ENCODE measurements at places on chromosomes 12 and 14. TPM values are rescaled to one million over a fixed set of nuclear protein-coding genes. Genes with fewer than 3 reads are reported as not detected.

Gene LHX5
- not detected for total RNA-seq

Gene SERPINA12
- not detected for total RNA-seq

Gene ZFYVE1
- 9.8 TPM for total RNA-seq

Gene PLEKHD1
- total RNA-seq, result not detected

Gene SLC6A15
- total RNA-seq, result not detected

Gene RPGRIP1
- total RNA-seq, result not detected

Gene RNASE4
- 0.73 TPM for total RNA-seq

GRCh38 chr14:96103075-96103474 is 63.9 kb downstream of the C14orf132 start:
- H3K4me1 ChIP-seq, result no peaks in the 10 kb centered on the region
- no peak overlapping the region for H3K4me3 ChIP-seq
- DNase-seq, result no peak
- H3K27ac ChIP-seq, result no peak overlapping the region
- H3K27me3 ChIP-seq, result no peaks in the 10 kb centered on the region

DNA sequence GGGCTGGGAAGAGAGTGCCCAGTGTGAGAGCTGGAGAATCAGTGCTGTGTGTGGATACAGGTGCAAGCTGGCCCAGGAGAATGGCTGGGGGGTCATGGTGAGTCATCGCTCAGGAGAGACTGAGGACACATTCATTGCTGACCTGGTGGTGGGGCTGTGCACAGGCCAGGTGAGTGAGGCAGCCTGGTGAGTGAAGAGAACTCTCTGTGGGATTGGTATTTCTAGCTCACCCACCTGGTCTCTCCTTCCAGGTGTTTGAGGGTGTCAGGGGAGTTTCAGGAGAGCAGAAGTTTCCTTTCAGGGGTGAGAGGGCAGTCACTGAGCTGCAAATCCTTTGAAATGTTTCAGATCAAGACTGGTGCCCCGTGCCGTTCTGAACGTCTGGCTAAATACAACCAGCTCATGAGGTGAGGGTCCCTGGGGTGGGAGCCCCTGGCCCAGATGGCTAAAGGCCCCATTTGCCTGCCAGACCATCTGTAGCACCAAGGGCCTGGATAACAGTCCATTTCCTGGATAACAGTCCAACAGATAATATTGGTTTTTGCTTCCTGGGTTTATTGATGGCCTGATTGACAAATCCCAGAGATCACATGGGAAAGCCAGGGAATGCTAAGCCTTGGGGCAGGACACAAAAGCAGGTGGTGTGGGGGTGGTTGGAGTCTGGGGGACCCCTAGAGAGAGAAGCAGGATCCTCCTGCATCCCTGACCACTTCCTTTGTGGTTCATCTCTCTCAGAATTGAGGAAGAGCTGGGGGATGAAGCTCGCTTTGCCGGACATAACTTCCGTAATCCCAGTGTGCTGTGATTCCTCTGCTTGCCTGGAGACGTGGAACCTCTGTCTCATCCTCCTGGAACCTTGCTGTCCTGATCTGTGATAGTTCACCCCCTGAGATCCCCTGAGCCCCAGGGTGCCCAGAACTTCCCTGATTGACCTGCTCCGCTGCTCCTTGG is 5.5 kb upstream of the ATN1 start:
- no peak overlapping the region for H3K27ac ChIP-seq
- DNase-seq, result no peak
- no peaks in the 10 kb centered on the region for H3K27me3 ChIP-seq
- peaks cover 55% of the 10 kb centered on the region for H3K36me3 ChIP-seq

GRCh38 chr12:22993609-22994315 is 368.8 kb downstream of the ETNK1 start:
- no peaks in the 10 kb centered on the region for H3K4me1 ChIP-seq
- H3K36me3 ChIP-seq, result no peaks in the 10 kb centered on the region
- no peaks in the 10 kb centered on the region for H3K27me3 ChIP-seq
- no peak overlapping the region for H3K4me3 ChIP-seq
- DNase-seq, result no peak
- H3K27ac ChIP-seq, result no peak overlapping the region

DNA sequence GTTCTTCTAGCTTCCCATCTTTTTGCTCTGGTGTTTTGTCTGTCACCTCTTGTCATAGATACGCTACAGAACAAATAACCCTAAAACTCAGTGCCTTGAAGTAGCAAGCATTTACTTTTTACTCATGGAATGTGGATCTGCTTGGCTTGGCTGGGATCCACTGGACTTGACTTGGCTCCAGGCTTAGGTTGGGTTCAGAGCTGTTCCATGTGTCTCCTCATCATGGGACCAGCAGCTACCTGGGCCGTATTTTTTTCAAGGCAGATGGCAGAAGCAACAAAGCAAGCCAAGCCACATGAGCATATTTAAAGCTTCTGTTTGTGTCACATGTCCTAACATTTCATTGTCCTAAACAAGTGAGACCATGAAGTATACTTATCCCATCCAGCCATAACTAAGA is 48.7 kb upstream of the ATF1 start:
- H3K36me3 ChIP-seq, result peaks cover 34% of the 10 kb centered on the region
- no peaks in the 10 kb centered on the region for H3K4me1 ChIP-seq
- H3K4me3 ChIP-seq, result no peak overlapping the region
- no peak for DNase-seq
- H3K27ac ChIP-seq, result no peak overlapping the region

GRCh38 chr12:58916921-58917511 is 3.3 kb downstream of the LRIG3 start:
- H3K4me1 ChIP-seq, result peaks cover 4% of the 10 kb centered on the region
- no peak overlapping the region for H3K27ac ChIP-seq
- no peak for DNase-seq
- H3K27me3 ChIP-seq, result peaks cover 27% of the 10 kb centered on the region
- no peak overlapping the region for H3K4me3 ChIP-seq
- no peaks in the 10 kb centered on the region for H3K36me3 ChIP-seq

GRCh38 chr14:69955855-69956845 is 76.9 kb downstream of the SMOC1 start:
- no peaks in the 10 kb centered on the region for H3K36me3 ChIP-seq
- no peak overlapping the region for H3K4me3 ChIP-seq
- no peaks in the 10 kb centered on the region for H3K4me1 ChIP-seq
- no peak for DNase-seq

DNA sequence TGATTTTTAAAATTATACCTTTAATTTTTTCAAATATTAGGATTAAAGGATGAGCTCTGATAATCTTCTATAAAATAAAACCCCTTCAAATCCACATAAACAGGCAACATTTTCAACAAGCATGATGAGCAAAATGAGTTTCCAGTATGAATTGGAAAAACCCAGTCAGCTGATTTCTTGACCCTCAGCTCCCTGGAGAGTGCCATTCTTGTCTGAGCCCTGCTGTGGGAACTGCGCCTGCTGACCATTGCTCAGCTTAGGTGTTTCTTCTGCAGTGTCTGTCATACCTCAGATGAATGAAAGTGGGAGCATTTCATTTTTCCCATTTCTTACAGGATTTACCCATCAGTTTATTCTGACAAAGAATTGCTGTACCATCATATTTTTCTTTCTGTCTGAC is 27.6 kb downstream of the MAPKAPK5 start:
- peaks cover 2% of the 10 kb centered on the region for H3K4me1 ChIP-seq
- DNase-seq, result no peak
- no peaks in the 10 kb centered on the region for H3K27me3 ChIP-seq

DNA sequence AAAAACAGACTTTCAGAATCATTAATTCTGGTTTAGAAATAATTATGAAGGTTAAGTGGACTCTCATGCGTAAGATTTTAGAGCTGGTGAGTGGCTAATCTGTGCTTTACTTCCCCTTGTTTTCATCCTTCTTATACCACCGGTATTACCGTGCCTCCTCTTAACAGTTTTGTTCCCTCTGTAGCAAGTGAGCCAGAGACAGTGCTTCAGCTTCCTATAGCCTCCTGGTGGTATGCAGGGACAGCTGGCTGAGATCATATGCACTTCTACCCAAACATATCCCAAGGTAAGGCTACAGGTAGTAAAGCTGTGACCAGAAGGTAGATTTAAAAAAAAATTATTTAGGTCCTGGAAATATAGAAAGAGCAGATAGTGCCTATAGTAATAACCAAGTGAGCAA is 55.2 kb downstream of the PDE3A start:
- no peak for DNase-seq
- H3K4me1 ChIP-seq, result no peaks in the 10 kb centered on the region
- H3K4me3 ChIP-seq, result no peak overlapping the region
- no peaks in the 10 kb centered on the region for H3K36me3 ChIP-seq
